ENCODE measurements at places on chromosomes 4 and X.

- DNase-seq = no peak
Measured at GRCh38 chr4:154189346-154189745, 302.3 kb downstream of the DCHS2 start.

GRCh38 chrX:38699121-38699520 is 102.1 kb upstream of the MID1IP1 start:
- no peak for DNase-seq

- no peak for DNase-seq
Measured at GRCh38 chrX:10979956-10980355, 131.2 kb upstream of the HCCS start.

GRCh38 chrX:136143711-136144110 is 3.6 kb upstream of the FHL1 start:
- no peak for DNase-seq

DNA sequence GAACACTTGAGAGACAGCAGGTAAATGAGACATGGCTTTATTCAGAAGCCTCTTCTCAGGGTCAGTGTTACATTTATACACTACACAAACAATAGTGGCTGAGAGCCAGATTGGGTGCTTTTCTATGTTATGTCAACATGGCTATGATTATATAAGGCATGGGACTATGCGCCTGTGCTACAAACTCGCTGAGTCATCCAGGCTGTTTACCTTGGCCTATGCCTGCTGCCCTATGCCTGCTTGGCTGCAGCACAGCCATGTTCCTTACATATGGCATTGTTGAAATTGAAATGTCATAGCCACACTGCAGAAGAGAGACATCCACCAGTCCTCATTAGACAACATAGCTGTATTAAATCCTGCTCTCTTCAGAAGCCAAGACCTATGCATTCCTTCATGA is 236.3 kb upstream of the NWD2 start:
- no peak for DNase-seq

GRCh38 chr4:182806259-182807252 is 110.6 kb downstream of the DCTD start:
- DNase-seq = peak; percentile 73
